Neural crest cell (in vitro differentiated cells): ENCODE measurements at places on chromosomes 16 and 17. TPM values are rescaled to one million over a fixed set of nuclear protein-coding genes. Genes with fewer than 3 reads are reported as not detected.

OR1F1 gene
- 0.35 TPM in 1 of 2 replicates, not detected in the other for total RNA-seq

DNA sequence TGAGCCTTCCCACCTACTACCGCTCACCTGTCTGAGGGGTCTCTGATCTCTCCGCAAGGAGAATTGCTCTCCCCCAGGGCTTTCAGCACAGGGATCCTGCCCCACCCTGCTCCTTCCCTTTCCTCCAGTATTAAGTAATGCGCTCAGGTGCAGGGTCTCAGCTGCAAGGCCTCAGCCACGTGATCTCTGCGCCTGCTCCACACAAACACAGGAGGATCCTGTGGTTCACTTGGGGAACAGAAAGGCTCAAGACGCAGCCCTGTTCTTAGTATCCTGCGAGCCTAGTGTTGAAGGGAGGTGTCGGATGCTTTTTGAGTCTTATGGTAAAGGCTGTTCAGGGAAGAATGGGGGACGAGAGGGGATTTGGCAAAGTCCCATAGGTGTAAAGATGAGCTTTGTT, 41.6 kb upstream of the GCSH start:
- H3K27me3 ChIP-seq, result no peaks in the 10 kb centered on the region
- DNase-seq, result no peak
- H3K27ac ChIP-seq, result no peak overlapping the region
- peaks cover 9% of the 10 kb centered on the region for H3K4me1 ChIP-seq

GRCh38 chr16:49461517-49461951, 87.9 kb downstream of the C16orf78 start:
- H3K27me3 ChIP-seq, result peaks cover 26% of the 10 kb centered on the region
- no peak for DNase-seq
- H3K27ac ChIP-seq, result no peak overlapping the region
- H3K36me3 ChIP-seq, result no peaks in the 10 kb centered on the region
- no peak overlapping the region for H3K4me3 ChIP-seq
- peaks cover 33% of the 10 kb centered on the region for H3K4me1 ChIP-seq

DNA sequence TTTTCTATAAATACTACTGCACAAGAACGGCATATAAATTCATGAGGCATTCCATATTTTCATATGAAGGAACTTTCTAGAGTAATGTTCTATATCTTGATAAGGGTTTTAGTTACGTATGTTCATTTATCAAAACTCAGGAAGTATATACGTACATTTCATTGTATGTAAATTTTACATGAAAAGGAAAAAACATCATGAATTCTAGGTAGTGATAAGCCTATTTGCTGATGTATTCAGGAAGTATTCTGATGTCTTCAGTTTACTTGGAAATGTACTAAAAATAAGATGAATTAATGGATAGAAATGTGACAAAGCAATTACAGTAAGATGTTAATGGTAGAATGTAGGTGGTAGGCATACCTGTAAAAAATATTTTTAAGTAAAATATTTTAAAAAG, 4.7 kb downstream of the DGKE start:
- peaks cover 18% of the 10 kb centered on the region for H3K4me1 ChIP-seq
- no peak overlapping the region for H3K4me3 ChIP-seq
- peaks cover 19% of the 10 kb centered on the region for H3K27me3 ChIP-seq
- no peak for DNase-seq
